ENCODE measurements at places on chromosomes 12 and 14. TPM values are rescaled to one million over a fixed set of nuclear protein-coding genes. Genes with fewer than 3 reads are reported as not detected.

The SMIM41 gene
- total RNA-seq: not detected

The RFLNA gene
- not detected for total RNA-seq

DNA sequence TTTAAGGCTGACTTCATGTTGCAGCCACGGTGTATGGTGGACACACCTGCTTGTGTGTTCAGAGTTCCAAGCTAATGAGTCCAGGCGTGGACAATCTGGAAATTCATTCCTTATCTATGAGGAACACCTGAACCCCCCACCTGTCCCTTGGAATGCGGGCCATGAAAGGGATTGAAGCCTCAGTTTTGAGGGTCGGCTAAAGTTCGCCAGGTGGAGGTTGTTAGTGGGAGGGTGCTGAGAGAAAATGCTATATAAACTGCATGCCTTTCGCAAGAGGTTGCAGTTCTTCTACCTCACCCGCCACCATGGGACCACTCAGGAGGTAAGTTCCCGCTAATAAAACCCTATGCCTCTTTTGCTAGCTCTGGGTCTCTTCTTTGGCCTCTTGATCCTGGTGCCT is 348.0 kb downstream of the BCL11B start:
- no peak for DNase-seq

- DNase-seq: no peak
These were observed 39.8 kb upstream of the DIO3 start for GRCh38 chr14:101521473-101521915.

GRCh38 chr14:46581036-46581671 is 70.4 kb downstream of the RPL10L start:
- DNase-seq: no peak

DNA sequence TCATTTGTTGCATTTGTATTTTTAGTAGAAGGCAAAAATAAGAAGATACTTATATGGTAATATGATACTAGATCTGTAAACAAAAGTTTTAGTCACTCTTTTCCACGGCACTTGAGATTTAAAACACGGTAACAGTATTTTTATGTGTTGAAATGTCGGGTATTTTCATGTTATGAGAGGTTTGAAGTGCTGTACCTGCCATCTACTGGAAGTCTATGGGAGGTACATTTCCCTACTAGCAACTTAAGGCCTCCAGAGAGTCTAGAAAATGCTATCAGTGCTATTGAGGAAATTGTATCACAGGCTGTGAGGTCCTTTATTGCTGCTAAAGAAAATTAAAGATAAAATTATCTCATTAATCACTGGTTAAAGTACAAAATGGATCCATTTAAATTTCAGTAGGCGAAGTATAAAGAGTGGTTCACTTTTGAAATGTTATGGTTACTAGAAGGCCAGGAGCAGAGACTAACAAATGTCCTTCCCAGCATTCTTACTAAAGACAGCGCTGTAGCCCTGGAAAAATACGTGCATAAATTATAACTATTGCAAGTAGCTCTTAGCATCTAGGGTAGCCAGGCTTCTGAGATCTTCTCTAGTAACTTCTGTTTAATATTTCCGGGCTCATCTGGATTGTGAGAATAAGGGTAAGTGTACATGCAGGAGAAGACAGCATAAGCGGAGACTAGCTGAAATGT is 77.6 kb upstream of the PRKD1 start:
- peak; percentile 25 for DNase-seq

All from B cell (primary cell).